ENCODE measurements at places on chromosomes 6 and 20.

DNA sequence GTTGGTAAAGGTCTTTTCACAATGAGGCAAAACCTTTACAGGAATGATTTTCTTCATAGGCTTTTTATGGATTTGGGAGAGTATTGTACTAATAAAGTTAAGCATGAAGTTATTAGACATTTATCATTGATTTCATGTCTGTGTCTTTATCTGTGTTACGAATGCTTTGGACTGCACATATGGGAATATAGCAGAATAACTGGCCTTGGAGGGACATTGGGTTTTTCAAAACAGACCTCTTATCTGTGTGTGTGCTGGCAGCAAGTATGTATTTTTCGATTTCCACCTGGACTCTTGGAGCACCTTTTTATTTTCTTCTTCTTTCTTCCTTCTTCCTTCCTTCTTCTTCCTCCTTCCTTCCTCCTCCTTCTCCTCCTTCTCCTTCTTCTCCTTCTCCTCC is 74.6 kb downstream of the CDKAL1 start:
- DNase-seq: peak; percentile 44

GRCh38 chr6:87155842-87156815 is 764 bp downstream of the ZNF292 start:
- peak; percentile 44 for DNase-seq

GRCh38 chr6:124857746-124858145 is 104.5 kb upstream of the RNF217 start:
- no peak for DNase-seq

DNA sequence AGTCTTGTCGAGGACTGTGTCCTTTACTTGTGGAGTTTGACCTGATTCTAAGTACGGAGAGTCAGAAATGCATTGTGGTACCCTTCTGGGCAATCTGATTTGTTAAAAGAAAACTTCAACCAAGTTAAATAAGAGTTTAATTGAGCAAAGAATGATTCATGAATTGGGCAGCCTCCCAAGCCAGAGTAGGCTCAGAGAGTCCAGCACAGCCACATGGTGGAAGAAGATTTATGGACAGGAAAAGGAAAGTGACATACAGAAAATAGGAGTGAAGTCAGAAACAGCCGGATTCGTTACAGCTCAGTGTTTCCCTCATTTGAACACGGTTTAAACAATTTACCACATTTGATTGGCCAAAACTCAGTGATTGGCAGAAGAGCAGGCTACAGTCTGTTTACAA is 329.2 kb downstream of the DHX35 start:
- no peak for DNase-seq

Measured in cerebellar cortex (tissue), 1 donor.